Stimulated activated CD8-positive, alpha-beta memory T cell treated with anti-CD3 and anti-CD28 coated beads, Interleukin-7, amount 100 ng/mL, for 1 hour (primary cell): ENCODE measurements at places on chromosomes 12 and 14.

DNA sequence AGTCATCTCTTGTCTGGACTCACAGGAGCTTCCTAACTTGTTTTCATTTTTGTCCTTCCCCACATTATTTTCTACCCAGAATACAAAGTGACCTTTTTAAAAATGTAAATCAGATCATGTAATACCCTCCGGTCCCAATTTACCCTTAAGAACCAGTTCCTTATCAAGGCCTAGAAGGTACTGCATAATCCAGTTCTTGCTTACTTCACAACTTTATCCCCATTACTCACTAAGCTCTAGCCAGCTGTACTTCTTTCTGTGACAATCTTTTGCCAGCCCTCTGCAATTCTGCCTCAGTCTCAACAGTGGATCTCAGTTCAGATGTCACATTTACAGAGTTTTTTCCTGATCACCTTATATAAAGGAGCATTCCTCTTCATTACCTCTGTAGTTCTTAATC lies 11.6 kb downstream of the RAP1B start:
- DNase-seq, result no peak

DNA sequence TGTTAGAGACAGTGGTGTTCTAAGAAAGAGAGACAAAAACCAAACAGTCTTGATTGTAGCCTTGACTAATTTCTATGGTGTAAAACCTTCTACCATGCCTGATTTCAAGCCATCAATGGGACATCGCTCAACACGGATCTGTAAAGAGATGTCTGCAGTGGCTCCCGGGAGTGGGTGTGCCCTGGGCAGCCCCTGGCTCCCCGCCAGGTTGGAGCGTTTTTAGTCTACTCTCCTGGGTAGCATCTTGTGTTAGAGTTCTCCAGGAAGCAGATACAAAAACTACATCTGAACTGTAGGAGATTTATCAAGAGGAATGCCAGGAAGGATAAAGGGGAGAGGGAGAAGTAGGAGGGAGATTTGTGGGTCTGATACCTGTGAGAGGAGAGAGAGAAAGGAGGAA lies 1212.9 kb downstream of the BCL11B start:
- DNase-seq, result no peak

GRCh38 chr14:91094772-91095171 lies 19.1 kb upstream of the DGLUCY start:
- no peak for DNase-seq

- no peak for DNase-seq
Measured at GRCh38 chr12:105956662-105957457, 181.9 kb downstream of the NUAK1 start.

DNA sequence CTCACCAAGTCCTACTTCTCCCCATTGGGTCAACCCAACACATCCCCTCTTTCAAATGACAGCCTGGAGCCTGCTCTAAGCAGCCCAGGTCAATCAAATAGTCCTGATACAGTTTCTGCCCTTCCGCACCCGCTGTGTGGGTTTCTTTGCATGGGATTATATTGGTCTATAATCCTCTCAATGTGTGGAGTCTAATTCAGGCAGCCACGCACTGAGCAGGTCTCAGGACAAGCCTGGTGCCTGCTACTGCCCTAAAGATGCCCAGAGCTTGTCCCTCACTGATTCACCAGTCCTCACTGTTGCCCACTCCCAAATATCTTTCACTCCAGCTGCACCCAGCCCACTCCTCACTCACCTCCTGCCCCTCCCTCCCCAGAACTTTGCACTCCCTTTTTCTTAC lies 16.4 kb downstream of the ACTN1 start:
- DNase-seq, result no peak

DNA sequence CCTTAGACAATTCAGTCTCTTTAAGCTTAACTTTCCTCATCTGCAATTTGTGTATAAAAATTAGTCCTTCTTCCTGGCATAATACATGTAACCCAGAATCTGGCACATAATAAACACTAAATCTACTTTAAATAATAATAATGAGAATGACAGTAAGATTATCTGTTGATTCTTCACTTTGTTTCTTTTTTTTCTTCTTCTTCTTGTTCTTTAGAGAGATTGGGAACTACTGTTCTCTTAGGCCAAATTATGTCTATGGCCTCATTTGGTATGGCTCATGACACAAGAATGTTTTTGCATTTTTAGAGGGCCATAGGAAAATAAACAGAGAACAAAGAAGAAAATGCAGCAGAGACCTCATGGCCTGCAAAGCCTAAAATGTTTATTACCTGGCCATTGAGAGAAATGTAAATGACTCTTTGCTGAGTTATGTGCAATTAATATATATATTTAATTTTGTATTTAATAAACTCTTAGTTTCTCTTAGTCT lies 275.8 kb downstream of the SLC6A15 start:
- no peak for DNase-seq

- DNase-seq, result no peak
Measured at GRCh38 chr12:4819654-4820053, 90.1 kb upstream of the KCNA1 start.

GRCh38 chr12:105799103-105799502 lies 339.7 kb downstream of the NUAK1 start:
- no peak for DNase-seq

GRCh38 chr12:131994589-131994988 lies 44.8 kb downstream of the EP400 start:
- DNase-seq, result no peak

DNA sequence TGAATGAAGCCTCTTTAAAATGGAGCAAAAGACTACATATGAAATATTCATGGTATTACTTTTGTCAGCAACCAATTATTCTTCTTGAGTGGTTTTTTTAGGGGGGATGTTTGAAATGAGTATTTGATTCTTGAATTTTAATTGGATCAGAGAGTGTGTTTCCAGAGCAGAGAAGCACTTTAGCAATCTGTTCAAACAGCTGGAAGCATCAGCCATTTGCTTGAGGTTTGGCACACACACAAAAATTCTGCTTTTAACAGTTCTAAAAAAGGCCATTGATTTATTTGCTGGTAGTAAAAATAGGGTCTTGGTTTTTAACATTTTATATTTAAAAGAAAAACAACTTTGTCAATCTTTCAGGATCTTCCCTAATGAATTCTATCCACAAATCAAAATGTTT lies 292.7 kb downstream of the LRFN5 start:
- DNase-seq, result no peak

DNA sequence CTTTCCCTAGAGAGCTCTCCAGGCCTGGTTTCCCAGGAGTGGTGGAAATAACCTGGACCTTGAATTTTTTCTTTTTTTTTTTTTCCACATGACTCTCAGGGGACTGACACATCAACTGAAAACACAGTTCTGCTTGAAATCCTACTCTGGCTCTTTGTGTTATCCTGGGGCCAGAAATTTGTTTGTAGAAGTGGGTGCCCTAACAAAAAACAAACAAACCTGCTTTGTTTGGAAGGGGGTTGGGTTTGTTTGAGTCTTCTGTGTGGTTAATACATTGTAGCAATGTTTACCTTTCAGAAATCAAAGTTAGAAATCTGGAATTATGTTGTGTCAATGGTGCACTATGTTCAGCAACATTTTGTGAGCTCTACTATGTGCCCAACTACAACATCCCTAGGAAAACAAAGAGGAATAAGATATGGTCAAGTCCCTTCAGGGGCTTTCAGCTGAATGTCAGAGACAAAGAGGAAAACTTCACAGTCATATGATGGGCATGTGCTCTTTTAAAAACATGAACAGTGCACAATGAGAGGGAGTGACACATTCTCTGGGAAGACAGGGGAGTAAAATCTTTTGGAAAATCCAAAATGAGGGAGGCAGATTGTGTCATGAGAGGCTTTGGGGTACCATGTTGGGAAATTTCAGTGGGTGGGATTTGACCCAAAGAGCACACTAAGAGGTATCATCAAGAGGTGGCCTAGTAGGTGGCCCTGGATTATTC lies 1.5 kb upstream of the IGF1 start:
- no peak for DNase-seq

DNA sequence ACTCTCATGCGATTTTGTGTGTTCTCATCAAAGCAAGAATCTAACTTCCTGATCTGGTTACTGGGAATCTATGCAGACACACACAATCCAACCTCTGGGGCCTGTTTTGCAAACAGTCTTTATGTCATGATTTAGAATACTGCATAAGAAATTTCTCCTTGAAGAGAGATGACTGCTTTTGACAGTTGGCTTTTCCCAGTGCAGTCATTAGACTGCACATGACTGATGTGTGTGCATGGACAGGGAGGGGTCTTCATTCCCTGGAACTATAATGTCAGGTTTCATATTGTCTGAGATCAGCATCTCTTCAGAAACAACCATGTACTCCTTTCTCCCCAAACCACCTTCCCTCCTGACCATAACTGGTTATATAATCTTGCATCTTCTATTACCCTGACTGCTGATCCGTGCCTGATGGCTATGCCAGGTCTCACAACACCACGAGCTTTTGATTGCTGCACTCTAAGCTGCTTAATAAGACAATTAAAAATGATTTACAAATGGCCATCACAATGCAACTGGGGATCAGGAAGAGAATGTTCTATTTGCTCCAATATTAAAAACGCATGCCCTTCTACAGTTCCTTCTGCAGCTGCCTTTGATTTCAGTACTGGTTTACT lies 995.4 kb downstream of the NRXN3 start:
- DNase-seq, result no peak

DNA sequence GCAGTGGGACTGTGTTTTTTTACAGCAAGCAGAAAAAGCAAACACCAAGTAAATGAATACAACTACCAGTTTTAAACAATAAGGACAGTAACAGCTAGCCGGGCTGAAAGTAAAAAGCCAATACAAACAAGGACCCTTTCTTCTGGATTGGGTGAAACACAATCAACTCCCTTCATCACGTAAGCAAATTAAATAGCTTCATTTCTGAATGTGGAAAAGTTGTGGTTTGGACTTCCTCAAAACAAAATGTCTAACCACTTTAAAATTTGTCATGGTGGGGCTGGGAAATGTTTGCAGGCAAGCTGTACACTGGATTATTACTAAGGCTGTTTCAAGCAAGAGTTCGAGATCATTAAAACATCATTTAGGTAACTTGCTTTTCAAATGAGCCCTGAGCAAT lies 47.4 kb downstream of the TCHP start:
- DNase-seq, result no peak

- DNase-seq, result no peak
Measured at GRCh38 chr14:99350751-99351150, 78.8 kb upstream of the BCL11B start.

GRCh38 chr12:68950511-68950910 lies 17.5 kb upstream of the CPM start:
- DNase-seq, result no peak

DNA sequence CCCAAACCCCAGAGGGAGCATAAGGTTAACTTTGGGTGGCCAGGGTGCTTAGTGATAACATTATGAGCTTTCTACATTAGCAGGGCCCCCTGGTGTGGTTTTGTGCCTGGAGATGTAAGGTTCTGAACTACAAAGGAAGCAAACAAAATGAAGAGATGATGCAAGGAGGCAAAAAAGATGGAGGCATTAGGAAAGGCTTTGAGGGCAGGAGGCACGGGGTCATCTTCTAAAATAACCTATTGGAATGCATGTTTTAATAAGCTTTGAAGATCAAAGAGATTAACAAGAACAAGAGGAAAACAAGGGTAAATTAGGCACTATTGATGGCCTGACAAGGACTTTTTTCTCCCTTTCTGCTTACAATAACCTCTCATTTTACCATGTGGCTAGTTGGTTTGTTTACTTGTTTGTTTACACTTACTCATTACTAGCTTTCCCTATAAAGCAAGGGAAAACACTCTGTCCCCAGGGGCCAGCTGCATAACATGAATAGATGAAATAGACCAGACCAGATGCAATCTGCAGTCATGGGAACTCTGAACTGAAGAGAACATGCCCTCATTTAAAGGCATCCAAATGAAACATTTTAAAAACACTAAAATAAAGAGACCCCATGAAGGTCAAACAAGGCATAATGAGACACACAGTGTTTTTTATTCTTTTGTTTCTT lies 390.3 kb downstream of the DIO2 start:
- no peak for DNase-seq

- DNase-seq, result no peak
Measured at GRCh38 chr12:59046763-59047534, 126.6 kb upstream of the LRIG3 start.

DNA sequence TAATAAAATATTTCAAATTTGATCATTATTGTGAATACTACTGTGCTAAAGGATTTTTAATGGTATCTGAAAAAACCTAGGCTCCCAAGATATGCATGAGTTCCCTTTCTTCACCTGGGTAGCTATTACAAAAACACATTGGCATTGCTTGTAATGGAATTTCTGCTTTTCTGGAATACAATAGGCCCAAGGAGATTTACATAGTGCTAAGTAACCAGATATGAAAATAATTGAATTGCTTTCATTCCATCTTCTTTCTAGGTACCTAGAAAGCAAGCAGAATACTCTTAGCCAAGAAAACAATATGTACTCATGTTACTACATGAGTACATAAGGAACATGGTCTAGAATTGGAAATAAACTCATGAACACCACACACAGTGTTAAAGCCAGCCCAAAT lies 291.9 kb downstream of the KCNC2 start:
- no peak for DNase-seq

DNA sequence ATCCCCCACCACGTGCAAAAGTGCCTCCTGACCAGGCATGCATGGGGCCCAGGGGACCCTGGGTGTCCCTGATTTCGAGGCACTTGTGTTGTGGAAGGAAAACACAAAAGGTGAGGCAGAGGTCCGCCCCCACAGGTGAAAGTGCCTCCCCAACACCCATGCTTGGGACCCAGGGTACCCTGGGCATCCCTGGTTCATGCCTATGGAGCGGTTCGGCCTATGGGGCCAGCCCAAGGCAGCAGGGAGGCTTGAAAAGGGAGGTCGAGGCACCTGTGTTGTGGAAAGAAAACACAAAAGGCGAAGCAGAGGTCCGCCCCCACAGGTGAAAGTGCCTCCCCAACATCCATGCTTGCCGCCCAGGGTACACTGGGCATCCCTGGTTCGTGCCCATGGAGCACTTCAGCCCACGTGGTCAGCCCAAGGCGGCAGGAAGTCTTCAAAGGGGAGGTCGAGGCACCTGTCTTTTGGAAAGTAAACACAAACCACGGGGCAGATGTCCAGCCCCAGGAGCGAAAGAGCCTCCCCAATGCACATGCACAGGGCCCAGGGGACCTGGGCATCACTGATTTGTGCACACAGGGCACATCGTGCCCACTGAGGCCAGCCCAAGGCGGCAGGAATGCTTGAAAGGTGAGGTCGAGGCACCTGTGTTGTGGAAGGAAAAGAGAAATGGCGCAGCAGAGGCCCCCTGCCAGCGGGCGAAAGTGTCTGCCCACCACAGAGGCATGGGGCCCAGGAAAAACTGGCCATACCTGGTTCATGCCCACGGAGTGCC lies 375.5 kb downstream of the ALG10 start:
- no peak for DNase-seq

- DNase-seq, result no peak
Measured at GRCh38 chr12:30977124-30977523, 50.6 kb downstream of the TSPAN11 start.

DNA sequence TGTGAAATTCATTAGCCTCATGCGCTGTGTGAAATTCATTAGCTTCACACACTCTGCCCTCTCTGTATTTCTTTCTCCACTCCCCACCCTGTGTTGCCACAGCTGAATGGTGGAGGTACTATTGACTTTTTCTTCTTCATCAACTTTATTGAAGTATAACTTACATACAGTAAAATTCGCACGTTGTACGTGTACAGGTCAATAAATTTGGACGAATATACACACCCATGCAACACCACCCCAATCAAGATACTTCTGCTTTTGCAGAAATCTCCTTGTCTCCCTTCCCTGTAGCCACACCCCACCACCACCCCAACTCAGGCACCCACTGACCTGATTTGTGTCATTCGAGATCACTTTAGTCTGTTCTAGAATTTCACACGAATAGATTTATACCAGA lies 51.8 kb downstream of the FBXL14 start:
- no peak for DNase-seq

- no peak for DNase-seq
Measured at GRCh38 chr14:64838656-64839055, 41.1 kb downstream of the SPTB start.

GRCh38 chr14:96303981-96304380 lies 48.0 kb downstream of the BDKRB1 start:
- DNase-seq, result no peak
